AML-193 (cell line): ENCODE measurements at places on chromosomes 2 and 18.

GRCh38 chr2:179021258-179021657, 28.7 kb downstream of the CCDC141 start:
- no peak for DNase-seq

DNA sequence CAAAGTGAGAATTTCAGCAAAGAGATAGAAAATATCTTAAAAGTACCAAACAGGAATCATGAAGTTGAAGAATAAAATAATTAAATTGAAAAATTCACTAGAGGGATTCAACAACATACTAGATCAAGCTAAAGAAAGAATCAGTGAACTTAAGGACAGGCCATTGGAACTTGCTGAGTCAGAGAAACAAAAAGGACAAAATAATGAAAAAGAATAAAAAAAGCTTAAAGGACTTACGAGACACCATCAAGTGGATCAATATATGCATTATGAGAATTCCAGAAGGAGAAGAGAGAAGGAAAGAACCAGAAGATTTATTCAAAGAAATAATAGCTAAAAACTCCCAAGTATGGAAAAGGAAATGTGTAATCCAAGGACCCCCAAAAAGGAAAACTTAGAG, 158.4 kb downstream of the SLC4A10 start:
- DNase-seq: no peak

DNA sequence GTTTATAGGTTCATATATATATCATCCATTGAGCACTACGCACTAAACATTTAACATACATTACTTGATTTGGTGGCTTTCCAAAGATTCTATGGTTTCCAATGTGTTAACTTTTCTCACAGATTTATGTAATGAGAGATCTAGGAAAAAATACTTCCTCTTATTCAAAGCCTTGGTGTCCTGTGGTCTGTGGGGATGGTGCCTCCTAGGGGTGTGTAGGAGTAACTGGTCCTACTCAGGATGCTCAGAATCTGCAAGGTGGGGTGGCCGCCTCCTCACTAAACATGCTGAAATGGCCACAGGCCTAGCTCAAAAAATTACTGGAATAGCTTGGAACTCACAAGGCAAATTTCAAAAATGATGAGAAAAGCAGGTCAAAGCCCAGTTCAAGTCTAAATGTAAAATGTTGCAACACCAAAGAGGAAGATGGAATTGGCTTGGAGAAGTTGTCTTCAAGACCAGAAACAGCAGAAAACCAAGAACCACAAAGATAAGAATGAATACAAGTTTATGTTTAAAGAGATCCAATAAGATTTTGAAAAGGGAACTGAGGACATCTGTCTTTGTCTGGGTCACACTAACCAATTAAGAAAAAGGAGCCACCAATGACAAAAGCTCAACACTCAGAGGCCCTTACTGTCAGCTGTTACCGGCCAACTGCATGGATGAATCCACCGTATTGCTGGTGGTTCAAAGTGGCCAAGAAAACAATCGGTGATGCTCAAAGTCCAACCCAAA, 11.5 kb downstream of the GPR55 start:
- peak; percentile 71 for DNase-seq

DNA sequence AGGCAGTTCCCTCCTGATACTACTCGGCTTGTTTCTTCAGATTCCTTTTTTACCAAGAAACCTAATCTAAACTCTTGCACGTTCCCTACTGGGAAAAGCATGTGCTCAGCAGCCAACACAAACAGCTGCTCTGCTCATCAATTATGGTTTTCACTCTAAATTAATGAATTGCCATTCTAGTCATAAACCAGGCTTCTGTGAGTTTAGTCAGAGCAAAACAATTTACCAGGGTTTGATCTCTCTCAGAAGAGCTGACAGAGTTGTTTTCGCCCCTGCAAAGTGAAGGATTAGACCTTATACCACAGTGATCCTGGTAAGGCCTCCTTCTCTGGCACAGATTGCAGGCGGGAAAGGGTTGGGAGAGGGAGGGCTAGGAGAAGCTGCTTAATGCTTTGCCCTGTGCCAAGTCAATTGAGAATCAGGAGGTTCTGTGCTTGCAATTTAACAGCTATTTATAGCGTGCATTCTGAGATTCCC, 57.2 kb downstream of the REEP1 start:
- DNase-seq: no peak

DNA sequence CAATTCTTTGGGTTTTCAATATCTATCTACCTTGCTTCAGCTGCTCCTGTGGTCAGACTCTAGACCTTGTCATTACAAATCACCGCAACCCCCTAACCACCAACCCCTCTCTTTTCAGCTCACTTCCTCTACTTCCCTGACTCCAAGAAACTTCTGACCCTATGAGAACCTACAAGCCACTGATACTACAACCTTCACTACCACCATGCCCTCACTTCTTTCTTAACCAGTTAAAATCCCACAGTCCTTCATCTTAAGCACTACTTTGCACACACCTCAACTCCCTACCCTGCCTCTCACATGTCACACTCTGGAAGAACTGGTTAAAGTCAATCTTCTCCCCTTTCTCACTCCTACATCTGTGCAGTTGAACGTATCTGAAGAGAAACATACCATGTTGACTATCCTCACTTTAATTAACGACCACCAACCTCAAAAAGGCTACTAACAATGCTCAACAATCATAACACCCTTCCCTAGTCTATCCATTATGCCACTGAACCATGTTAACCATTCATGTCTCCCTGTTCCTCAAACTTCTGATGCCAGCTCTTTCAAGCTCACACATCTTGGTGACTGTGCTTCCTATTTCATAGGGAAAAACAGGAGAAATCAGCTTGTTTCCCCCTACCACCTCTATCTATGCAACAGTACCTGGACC, 12.6 kb downstream of the EIF2AK3 start:
- DNase-seq: no peak
